ENCODE measurements at places on chromosomes 13 and 19. TPM values are rescaled to one million over a fixed set of nuclear protein-coding genes. Genes with fewer than 3 reads are reported as not detected.

ACP7 gene
- not detected for total RNA-seq

ZNF543 gene
- total RNA-seq: 5.1 TPM

- DNase-seq: no peak
- peaks cover 19% of the 10 kb centered on the region for H3K4me1 ChIP-seq
- H3K27me3 ChIP-seq: no peaks in the 10 kb centered on the region
- peak overlapping the region; percentile 55 for H3K4me3 ChIP-seq
These were observed 890 bp upstream of the ZNF611 start for GRCh38 chr19:52735734-52736133.

GRCh38 chr13:31725841-31726240 is 13.5 kb upstream of the RXFP2 start:
- no peak overlapping the region for H3K4me3 ChIP-seq
- no peak for DNase-seq
- peaks cover 4% of the 10 kb centered on the region for H3K27me3 ChIP-seq
- H3K4me1 ChIP-seq: no peaks in the 10 kb centered on the region
- H3K27ac ChIP-seq: no peak overlapping the region
- no peaks in the 10 kb centered on the region for H3K36me3 ChIP-seq

PLEKHJ1 gene
- total RNA-seq: 75.7 TPM
